ENCODE measurements at places on chromosomes 6 and 20. TPM values are rescaled to one million over a fixed set of nuclear protein-coding genes. Genes with fewer than 3 reads are reported as not detected.

Gene GNMT
- 9.4 TPM for total RNA-seq

Gene DYNLRB1
- total RNA-seq: 119 TPM

Gene GHRH
- total RNA-seq: not detected

Gene TFAP2A
- 1.1 TPM for total RNA-seq

Gene ADAT2
- 7.3 TPM for total RNA-seq

Gene HLA-DOA
- total RNA-seq: 19.3 TPM

Gene PTPRT
- total RNA-seq: 3.3 TPM

Gene C20orf141
- not detected for total RNA-seq

- DNase-seq: no peak
- no peaks in the 10 kb centered on the region for H3K4me1 ChIP-seq
- H3K4me3 ChIP-seq: no peak overlapping the region
- H3K27ac ChIP-seq: no peak overlapping the region
- no peaks in the 10 kb centered on the region for H3K27me3 ChIP-seq
- H3K36me3 ChIP-seq: no peaks in the 10 kb centered on the region
Measured at GRCh38 chr6:56406276-56407269, 159.2 kb upstream of the COL21A1 start.

DNA sequence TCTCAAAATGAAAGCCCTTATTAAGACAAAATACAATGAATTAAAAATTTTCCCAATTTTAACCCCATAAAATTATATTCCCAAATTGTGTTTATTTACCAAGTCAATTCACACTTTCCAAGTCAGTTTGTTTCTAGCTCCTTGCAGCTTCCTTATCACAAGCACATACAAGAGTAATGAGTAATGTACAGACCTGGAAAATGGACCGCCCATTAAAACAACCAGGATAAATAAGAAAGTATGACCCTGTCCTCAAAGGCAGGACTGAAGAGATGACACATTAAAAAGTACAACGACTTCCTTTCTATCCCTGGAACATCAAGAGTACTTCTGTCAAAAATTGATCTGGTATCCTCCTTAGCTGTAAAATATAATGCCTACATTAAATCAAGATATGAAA is 47.1 kb upstream of the TMX4 start:
- no peak overlapping the region for H3K4me3 ChIP-seq
- DNase-seq: no peak
- no peak overlapping the region for H3K27ac ChIP-seq
- no peaks in the 10 kb centered on the region for H3K4me1 ChIP-seq
- H3K36me3 ChIP-seq: no peaks in the 10 kb centered on the region

DNA sequence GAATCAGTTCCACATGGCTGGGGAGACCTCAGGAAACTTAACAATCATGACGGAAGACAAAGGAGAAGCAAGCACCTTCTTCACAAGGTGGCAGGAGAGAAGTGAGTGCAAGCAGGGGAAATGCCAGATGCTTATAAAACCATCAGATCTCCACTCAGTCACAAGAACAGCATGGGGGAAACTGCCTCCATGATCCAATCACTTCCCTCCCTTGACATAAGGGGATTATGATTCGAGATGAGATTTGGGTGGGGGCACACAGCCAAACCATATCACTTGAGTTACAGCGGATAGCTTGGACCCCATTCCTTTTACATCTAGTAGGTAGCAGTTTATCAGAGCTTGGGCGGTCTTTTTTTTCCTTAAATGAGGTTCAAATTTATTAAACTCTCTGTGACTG is 19.1 kb downstream of the AFDN start:
- H3K36me3 ChIP-seq: no peaks in the 10 kb centered on the region
- no peak overlapping the region for H3K4me3 ChIP-seq
- no peak overlapping the region for H3K27ac ChIP-seq
- no peaks in the 10 kb centered on the region for H3K27me3 ChIP-seq
- no peak for DNase-seq

- no peak for DNase-seq
- H3K4me1 ChIP-seq: peaks cover 25% of the 10 kb centered on the region
- H3K36me3 ChIP-seq: no peaks in the 10 kb centered on the region
- peak overlapping the region; percentile 52 for H3K27ac ChIP-seq
- no peaks in the 10 kb centered on the region for H3K27me3 ChIP-seq
Measured at GRCh38 chr6:2861060-2861821, 19.6 kb upstream of the SERPINB1 start.

- H3K4me3 ChIP-seq: no peak overlapping the region
- H3K4me1 ChIP-seq: no peaks in the 10 kb centered on the region
- no peak for DNase-seq
- no peaks in the 10 kb centered on the region for H3K36me3 ChIP-seq
Measured at GRCh38 chr6:129817332-129817731, 43.8 kb downstream of the TMEM244 start.

DNA sequence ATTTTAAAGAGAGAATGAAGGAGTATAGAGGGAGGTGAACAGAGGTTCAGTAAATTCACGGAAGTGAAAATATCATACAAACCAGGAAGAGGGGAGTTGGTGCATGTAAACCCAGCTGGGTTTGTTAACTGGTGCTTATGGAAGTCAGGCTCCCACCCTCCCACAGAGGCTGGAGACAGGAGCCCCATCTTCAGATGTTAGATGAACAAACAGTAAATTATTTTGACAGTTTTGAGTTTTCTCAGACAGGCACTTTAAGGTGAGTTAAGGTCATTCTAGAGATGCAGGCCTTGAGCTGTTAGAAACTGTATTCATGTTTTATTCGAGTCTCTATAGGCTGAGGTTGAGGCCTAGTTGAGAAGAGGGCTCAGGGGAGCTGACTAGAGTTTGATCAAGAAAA is 41.8 kb upstream of the FUCA2 start:
- no peaks in the 10 kb centered on the region for H3K27me3 ChIP-seq
- no peak overlapping the region for H3K4me3 ChIP-seq
- no peak overlapping the region for H3K27ac ChIP-seq
- no peaks in the 10 kb centered on the region for H3K36me3 ChIP-seq
- H3K4me1 ChIP-seq: no peaks in the 10 kb centered on the region
- DNase-seq: no peak

DNA sequence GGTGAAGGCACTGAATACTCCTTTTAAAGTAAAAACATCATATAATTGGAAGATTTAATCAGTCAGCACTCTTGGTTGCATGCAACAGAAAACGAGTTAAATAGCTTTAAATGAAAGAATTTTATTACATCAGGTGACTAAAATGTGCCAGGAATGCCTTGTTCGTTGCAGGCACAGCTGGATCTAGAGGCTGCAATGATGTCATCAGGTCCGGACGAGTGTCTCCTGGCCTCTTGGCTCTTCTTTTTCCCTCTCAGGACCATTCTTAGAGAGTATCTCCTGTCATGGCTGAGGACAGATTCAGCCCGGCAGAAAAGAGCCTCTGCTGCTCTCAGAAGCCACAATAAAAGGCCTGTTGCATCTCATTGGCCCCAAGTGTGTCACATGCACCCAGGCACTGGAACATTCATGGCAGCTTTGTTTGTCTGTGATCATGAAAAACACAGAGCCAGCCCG is 510.7 kb upstream of the SULF2 start:
- H3K27me3 ChIP-seq: no peaks in the 10 kb centered on the region
- no peak overlapping the region for H3K4me3 ChIP-seq
- DNase-seq: no peak
- no peaks in the 10 kb centered on the region for H3K36me3 ChIP-seq
- H3K27ac ChIP-seq: no peak overlapping the region

- no peaks in the 10 kb centered on the region for H3K4me1 ChIP-seq
- DNase-seq: no peak
- H3K27me3 ChIP-seq: no peaks in the 10 kb centered on the region
- peak overlapping the region; percentile 12 for H3K27ac ChIP-seq
- no peak overlapping the region for H3K4me3 ChIP-seq
- H3K36me3 ChIP-seq: no peaks in the 10 kb centered on the region
Measured at GRCh38 chr6:132391391-132392269, 9.6 kb downstream of the MOXD1 start.

- peak; percentile 87 for DNase-seq
- H3K36me3 ChIP-seq: no peaks in the 10 kb centered on the region
- peak within 1 kb of the TSS; percentile 39 for H3K4me3 ChIP-seq
- H3K4me1 ChIP-seq: peaks cover 21% of the 10 kb centered on the region
- no peak within 1 kb of the TSS for H3K27ac ChIP-seq
Measured at GRCh38 chr6:70956451-70957283, at the start of gene B3GAT2. Gene B3GAT2 (minus strand): TSS chr6:70957060. CDS start chr6:70956429, 631 bp downstream.

DNA sequence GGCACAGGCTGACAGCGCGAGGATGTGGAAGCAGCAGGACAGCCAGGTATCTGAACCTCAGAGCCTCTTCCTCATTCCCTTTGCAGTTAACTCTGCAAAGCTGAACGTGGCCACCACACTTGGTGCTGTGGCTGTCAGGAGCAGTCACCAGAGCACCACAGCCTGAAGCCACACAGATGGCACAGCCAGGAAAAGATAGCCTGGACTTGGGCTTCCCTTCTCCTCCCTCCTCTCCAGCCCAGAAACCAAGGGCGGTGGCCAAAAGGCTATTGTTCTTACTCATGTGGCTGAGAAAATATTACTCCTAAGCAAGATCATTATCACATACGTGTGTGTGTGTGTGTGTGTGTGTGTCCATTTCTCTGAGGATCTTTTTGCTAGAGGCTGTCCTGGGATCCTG is 39.8 kb downstream of the CD164 start:
- H3K4me1 ChIP-seq: no peaks in the 10 kb centered on the region

DNA sequence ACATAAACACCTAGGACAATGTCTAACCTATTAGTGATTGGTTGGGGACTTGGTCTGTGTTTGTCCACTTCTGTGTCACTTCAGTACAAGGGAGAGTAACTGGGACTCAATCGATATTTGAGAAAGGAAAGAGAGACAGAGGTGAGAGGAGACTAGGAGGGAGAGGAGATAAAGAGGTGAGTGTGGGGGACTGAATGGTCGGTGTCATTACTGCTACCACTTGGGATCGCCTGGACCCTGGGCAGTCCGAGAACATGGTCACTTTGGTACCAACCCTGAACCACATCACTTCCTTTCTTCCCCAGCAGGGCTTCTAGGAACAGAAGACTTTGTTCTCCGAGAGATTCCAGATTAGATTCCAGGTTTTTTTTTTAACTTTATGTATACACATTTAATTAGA is 63.7 kb downstream of the GPR6 start:
- no peak overlapping the region for H3K27ac ChIP-seq
- no peak for DNase-seq
- no peaks in the 10 kb centered on the region for H3K36me3 ChIP-seq
- no peak overlapping the region for H3K4me3 ChIP-seq
- H3K27me3 ChIP-seq: no peaks in the 10 kb centered on the region
- H3K4me1 ChIP-seq: peaks cover 8% of the 10 kb centered on the region

- H3K4me1 ChIP-seq: peaks cover 21% of the 10 kb centered on the region
- no peaks in the 10 kb centered on the region for H3K27me3 ChIP-seq
- DNase-seq: no peak
- no peak overlapping the region for H3K4me3 ChIP-seq
Measured at GRCh38 chr20:38812709-38813573, 7.4 kb downstream of the PPP1R16B start.

DNA sequence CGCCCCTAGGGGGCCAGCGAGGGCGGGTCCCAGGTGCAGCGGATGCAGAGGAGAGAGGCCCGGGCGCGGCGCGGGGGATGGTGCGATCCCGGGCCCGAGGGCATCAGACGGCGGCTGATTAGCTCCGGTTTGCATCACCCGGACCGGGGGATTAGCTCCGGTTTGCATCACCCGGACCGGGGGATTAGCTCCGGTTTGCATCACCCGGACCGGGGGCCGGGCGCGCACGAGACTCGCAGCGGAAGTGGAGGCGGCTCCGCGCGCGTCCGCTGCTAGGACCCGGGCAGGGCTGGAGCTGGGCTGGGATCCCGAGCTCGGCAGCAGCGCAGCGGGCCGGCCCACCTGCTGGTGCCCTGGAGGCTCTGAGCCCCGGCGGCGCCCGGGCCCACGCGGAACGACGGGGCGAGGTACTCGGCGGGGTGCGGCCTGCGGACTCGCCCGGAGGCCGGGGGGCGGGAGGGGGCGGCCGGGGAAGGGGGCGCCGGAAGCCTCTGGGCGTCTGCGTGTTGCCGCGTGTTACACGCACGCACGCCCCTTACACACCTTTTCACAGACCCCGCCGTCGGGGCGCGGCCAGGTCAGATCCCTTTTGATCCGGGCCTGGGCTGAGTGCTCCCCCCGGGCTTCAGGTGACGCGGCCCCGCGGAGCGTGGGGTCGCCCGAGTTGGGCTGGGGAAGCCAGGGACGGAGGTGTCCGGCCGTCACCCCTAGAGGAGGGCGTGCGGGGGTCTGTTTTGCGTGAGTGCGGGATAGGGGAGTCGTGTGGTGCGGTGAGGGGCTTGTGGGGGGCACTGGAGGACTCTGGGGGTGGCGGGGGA is 412 bp downstream of the TRIB3 start:
- no peaks in the 10 kb centered on the region for H3K27me3 ChIP-seq
- H3K27ac ChIP-seq: peak overlapping the region; percentile 86
- H3K36me3 ChIP-seq: no peaks in the 10 kb centered on the region
- H3K4me1 ChIP-seq: peaks cover 5% of the 10 kb centered on the region
- DNase-seq: peak; percentile 70

GRCh38 chr6:42441697-42442081 is 10.0 kb downstream of the TRERF1 start:
- no peaks in the 10 kb centered on the region for H3K36me3 ChIP-seq

- no peaks in the 10 kb centered on the region for H3K27me3 ChIP-seq
- no peak overlapping the region for H3K27ac ChIP-seq
- no peak overlapping the region for H3K4me3 ChIP-seq
- no peaks in the 10 kb centered on the region for H3K4me1 ChIP-seq
Measured at GRCh38 chr6:123940551-123940950, 136.9 kb downstream of the NKAIN2 start.

GRCh38 chr6:22751223-22751622 is 181.9 kb downstream of the HDGFL1 start:
- DNase-seq: no peak
- no peaks in the 10 kb centered on the region for H3K27me3 ChIP-seq
- no peaks in the 10 kb centered on the region for H3K4me1 ChIP-seq
- H3K4me3 ChIP-seq: no peak overlapping the region
- H3K36me3 ChIP-seq: no peaks in the 10 kb centered on the region
- H3K27ac ChIP-seq: no peak overlapping the region

DNA sequence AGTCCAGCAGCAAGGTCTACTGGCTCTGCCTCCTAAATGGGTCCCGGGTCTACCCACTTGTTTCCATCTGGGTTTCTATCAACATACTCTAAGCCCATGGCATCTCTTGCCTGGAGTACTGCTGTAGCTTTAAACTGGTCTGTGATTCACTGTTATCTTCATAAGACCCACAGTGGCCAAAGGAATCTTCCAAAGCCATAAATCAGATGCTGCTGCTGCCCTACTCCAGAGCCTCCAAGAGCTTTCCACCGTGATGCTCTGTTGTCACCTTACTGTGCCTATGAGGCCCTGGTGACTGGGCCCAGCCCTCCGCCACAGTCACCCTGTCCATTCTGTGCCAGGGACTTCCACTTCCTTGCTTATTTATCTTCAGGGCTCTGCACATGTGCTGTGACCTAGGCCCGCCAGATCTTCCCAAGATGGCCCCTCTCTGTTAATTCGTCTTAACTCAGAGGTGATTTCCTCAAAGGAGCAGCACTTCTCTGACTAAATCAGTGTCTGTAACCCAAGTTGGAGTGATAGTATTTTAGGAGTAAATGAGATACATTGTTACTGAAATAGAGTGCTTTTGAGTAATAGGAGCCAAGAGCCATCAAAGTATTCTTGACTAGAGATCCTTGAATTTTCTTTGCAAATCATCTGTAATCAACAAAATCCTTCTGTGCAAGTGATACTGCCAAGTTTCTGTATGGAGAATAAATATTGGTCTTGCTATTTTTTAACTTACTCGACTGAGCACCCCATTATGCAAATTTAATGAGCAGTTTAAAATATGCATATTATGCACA is 102.5 kb downstream of the PPP1R14C start:
- no peak overlapping the region for H3K27ac ChIP-seq
- no peaks in the 10 kb centered on the region for H3K4me1 ChIP-seq

- peaks cover 18% of the 10 kb centered on the region for H3K4me1 ChIP-seq
- H3K27ac ChIP-seq: peak overlapping the region; percentile 9
- DNase-seq: no peak
Measured at GRCh38 chr6:42295181-42295580, 77.5 kb upstream of the MRPS10 start.

- H3K36me3 ChIP-seq: no peaks in the 10 kb centered on the region
- no peak for DNase-seq
- H3K4me1 ChIP-seq: peaks cover 3% of the 10 kb centered on the region
- no peaks in the 10 kb centered on the region for H3K27me3 ChIP-seq
- H3K4me3 ChIP-seq: no peak overlapping the region
Measured at GRCh38 chr6:36642913-36643817, 35.3 kb upstream of the CDKN1A start.

All from upper lobe of left lung (tissue), 6 donors.